IMR-90 (cell line): ENCODE measurements at places on chromosomes 13 and 19. TPM values are rescaled to one million over a fixed set of nuclear protein-coding genes. Genes with fewer than 3 reads are reported as not detected.

The HNRNPA1L2 gene
- total RNA-seq: 3.4 and 3.9 TPM in 2 replicates

DNA sequence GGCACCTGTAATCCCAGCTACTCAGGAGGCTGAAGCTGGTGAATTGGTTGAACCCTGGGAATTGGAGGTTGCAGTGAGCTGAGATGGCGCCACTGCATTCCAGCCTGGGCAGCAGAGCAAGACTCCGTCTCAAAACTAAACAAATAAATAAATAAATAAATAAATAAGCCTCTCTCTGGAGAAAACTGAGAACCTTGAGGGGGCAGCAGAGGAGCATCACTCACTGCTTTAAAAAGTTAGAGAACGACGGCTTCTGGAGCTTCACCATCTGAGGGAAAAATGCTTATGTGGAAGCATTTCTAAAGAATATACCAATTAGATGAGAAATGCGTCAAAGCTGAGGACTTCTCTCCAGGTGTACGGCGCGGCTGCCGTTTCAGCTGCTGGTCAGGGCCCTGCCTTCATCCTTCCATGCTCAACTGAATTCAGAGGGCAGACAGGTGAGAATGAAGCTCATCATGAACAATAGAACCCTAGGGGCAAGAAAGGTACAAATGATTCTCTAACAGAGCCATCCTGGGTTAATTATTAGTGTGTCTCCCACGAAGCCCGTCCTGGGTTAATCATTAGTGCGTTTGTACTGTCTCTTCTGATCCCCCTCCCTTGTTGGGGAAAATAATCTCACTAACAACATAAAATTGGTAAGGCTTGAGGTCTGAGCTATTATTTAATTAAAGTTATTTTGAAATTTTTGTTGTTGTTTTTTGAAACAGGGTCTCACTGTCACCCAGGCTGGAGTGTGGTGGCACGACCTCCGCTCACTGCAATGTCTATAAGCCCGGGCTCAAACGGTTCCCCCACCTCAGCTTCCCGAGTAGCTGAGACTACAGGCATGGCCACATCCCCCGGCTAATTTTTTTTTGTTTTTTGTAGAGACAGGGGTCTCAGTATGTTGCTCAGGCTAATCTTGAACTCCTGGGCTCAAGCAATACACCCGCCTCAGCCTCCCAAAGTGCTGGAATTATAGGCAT is 80.1 kb downstream of the IPO5 start:
- peak; percentile 44 for DNase-seq

- no peak for DNase-seq
Observed at GRCh38 chr19:17436874-17437267, 11.6 kb downstream of the TMEM221 start.

The MBD3L3 gene
- not detected in 2 replicates for total RNA-seq

DNA sequence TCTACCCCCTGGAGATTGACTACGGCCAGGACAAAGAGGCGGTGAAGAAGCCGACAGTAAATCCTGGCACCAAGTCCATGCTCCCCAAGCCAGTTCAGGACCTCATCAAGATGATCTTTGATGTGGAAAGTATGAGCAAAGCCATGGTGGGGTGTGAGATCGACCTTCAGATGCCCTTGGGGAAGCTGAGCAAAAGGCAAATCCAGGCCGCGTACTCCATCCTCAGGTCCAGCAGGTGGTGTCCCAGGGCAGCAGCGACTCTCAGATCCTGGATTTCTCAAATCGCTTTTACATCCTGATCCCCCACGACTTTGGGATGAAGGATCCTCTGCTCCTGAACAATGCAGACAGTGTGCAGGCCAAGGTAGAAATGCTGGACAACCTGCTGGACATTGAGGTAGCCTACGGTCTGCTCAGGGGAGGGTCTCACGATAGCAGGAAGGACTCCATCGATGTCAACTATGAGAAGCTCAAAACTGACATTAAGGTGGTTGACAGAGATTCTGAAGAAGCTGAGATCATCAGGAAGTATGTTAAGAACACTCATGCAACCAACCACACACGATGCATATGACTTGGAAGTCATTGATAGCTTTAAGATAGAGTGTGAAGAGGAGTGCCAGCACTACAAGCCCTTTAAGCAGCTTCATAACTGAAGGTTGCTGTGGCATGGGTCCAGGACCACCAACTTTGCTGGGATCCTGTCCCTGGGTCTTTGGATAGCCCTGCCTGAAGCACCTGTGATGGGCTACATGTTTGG is 24.0 kb upstream of the ANKRD10 start:
- DNase-seq: no peak

GRCh38 chr19:38917516-38917915 is 5.5 kb upstream of the CCER2 start:
- no peak for DNase-seq

DNA sequence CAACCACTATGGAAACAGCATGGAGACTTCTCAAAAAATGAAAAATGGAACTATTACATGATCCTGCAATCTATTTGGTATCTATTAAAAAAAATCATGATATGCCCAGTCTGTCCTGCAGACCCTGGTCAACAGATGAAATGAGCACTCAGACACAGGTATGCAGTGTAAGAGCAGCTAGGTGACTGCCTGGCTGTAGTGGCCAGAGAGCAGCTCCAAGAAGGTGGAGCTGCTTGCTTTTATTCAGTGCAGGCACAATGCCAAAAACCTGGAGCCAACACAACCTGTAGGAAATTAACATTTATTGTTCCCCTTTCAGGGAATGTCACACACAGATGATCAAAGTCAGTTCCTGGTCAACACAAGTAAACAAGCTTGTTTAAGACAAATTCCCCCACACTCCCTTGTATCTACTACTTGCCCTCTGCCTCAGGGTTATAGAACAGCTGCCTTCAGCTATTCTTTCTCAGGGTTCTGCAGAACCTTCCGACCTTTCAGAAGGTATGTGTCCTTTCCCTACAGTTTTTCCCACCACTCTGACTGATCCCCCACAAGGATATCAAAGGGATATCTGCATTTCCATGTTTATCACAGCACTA is 933.7 kb upstream of the SLITRK5 start:
- DNase-seq: no peak

GRCh38 chr13:43376596-43376995 is 353.2 kb downstream of the DNAJC15 start:
- DNase-seq: no peak

- no peak for DNase-seq
Observed at GRCh38 chr19:19567391-19567790, 29.3 kb downstream of the CILP2 start.
